ENCODE measurements at places on chromosomes 16 and 17. TPM values are rescaled to one million over a fixed set of nuclear protein-coding genes. Genes with fewer than 3 reads are reported as not detected.

GRCh38 chr17:38554430-38555350 is 51.1 kb downstream of the SRCIN1 start:
- H3K4me1 ChIP-seq = peaks cover 11% of the 10 kb centered on the region
- no peak overlapping the region for H3K4me3 ChIP-seq
- no peak overlapping the region for H3K27ac ChIP-seq
- H3K36me3 ChIP-seq = no peaks in the 10 kb centered on the region
- H3K27me3 ChIP-seq = peaks cover 8% of the 10 kb centered on the region
- no peak for DNase-seq

GRCh38 chr17:18261146-18261515 is 669 bp downstream of the MIEF2 start:
- DNase-seq = no peak
- peaks cover 2% of the 10 kb centered on the region for H3K27me3 ChIP-seq
- peak overlapping the region; percentile 84 for H3K27ac ChIP-seq
- H3K4me1 ChIP-seq = peaks cover 46% of the 10 kb centered on the region
- H3K36me3 ChIP-seq = peaks cover 4% of the 10 kb centered on the region

GRCh38 chr16:3819746-3820724 is 60.5 kb downstream of the CREBBP start:
- peak; percentile 60 for DNase-seq
- peak overlapping the region; percentile 79 for H3K4me3 ChIP-seq
- peaks cover 97% of the 10 kb centered on the region for H3K4me1 ChIP-seq
- H3K27me3 ChIP-seq = peaks cover 5% of the 10 kb centered on the region

GRCh38 chr17:42660692-42661345 is 1.7 kb downstream of the TUBG2 start:
- H3K27ac ChIP-seq = no peak overlapping the region
- no peaks in the 10 kb centered on the region for H3K36me3 ChIP-seq
- peaks cover 15% of the 10 kb centered on the region for H3K4me1 ChIP-seq
- peaks cover 1% of the 10 kb centered on the region for H3K27me3 ChIP-seq

CD300E gene
- 0.28 TPM for polyA plus RNA-seq

SOST gene
- 0.10 TPM for polyA plus RNA-seq

DNA sequence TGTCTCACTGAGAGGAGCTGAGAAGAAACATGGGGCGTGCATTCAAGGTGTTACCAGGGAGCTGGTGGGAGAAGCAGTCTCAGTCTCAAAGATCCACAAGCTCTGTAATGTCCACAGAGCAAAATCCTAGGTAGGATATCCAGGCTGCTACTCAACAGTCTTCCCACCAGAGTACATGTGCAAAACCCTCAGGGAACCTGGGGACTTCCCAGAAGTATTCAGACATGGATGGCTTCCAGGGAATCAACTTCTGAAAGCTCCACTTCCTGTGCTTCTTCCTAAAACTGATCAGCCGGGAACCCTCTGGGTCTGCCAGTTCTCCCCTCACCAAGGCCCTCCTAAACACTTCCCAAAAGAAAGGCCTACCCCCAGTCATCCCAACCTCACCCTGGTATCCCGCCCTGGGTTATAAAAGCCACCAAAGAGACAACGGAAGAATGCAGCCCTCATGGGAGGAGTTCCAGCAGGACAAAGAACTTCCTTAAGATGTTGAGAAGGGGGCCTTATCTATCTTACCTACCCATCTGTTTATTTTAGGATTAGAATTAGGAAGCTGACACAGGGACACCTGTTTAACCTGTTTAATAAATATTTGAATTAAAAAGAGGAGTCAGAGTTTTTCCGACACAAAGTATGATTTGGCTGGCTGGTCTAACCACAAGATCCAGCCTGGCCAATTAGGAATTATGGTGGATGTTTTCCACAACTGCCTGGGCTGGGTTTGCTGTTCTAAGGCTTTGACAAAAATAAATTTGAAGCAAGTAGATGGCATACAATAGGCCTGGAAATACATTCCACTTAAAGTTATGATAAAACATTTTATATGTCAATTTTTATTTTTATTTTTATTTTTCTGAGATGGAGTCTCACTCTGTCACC is 37.0 kb downstream of the CUEDC1 start:
- peaks cover 2% of the 10 kb centered on the region for H3K27me3 ChIP-seq
- peaks cover 4% of the 10 kb centered on the region for H3K4me1 ChIP-seq
- DNase-seq = no peak
- no peak overlapping the region for H3K4me3 ChIP-seq

DNA sequence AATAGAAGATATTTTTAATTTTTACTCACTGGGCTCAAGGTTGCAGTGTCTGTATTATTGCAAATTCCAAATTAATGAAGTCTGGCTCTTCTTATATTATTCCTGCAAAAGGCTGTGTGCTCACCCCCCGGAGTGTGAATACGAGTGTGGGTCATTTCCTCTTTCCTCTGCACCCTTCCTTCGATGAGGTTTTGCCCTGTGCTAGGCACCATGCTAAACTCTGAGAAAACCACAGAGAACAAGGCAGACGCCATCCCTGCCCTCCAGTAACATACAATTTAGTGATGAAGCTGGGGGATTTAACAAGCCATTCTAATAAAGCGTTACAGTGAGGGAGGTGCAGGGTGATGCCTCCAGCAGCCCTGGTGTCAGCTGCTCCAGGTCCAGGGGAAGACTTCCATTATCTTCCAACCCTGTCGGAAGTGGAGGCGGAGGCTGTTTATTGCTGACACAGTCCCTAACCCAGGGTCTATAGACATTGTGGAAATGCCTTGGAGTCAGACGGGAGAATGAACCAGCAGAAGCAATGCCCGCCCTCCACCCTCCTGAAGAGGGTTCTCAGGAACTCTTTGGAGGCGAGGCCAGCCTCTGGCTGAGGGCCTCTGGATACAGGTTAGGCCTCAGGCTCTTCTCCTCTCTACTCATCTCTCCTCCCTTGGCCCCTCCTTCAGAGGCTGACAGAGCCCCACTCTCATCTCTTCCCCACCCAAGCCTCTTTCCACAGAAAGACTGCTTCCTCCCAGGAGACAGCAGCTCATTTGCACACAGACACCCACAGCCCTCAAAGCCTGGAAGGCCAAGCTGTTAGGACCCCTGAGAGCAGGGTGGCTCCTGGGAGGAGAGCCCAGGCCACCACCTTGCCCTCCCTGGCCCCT is 2.0 kb upstream of the ACE start:
- peaks cover 7% of the 10 kb centered on the region for H3K4me1 ChIP-seq
- no peak overlapping the region for H3K27ac ChIP-seq
- peaks cover 19% of the 10 kb centered on the region for H3K27me3 ChIP-seq
- DNase-seq = no peak
- H3K36me3 ChIP-seq = no peaks in the 10 kb centered on the region

- H3K27me3 ChIP-seq = no peaks in the 10 kb centered on the region
- peaks cover 15% of the 10 kb centered on the region for H3K36me3 ChIP-seq
- peaks cover 18% of the 10 kb centered on the region for H3K4me1 ChIP-seq
- DNase-seq = no peak
These were observed 44.5 kb downstream of the CLEC16A start for GRCh38 chr16:10988879-10989278.

CCL3 gene
- 149 TPM for polyA plus RNA-seq

DNA sequence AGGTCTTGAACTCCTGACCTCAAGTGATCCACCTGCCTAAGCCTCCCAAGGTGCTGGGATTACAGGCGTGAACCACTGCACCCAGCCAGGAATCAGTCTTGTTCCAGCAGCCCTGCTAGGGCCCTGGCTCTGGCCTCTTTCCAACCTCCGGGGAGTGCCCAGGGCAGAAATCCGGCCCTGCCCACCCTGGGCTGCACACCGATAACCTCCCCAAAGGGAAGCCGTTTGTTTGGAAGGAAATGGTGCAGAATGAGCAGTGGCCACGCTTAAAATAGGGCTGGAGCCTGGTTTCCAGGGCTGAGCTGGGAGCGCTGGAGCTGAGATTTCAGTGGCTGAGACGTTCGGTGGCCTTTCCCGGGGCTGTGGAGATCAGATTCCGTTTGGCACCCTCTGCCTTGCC is 17.8 kb upstream of the EMP2 start:
- no peaks in the 10 kb centered on the region for H3K36me3 ChIP-seq
- DNase-seq = no peak
- H3K4me3 ChIP-seq = no peak overlapping the region
- H3K27ac ChIP-seq = no peak overlapping the region
- no peaks in the 10 kb centered on the region for H3K4me1 ChIP-seq

DNA sequence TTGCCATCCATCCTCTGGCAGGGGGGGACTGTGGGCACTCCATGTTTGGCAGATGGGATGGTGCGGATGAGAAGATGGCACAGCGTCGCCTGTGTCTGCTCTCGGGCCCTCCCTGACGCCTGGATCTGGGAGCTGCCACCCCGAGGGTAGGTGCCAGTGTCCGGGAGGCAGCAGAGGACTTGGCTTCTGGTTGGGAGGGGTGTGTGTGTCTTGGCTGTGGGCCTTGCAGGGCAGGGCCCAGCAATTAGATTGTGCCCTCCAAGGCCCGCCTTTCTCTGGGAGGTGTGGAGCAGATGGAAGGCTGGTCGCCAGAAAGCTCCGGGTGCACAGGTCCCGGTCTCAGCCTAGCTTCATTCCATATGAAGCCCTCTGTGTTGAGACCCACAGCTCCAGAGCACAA is 1.4 kb downstream of the RAP1GAP2 start:
- peak overlapping the region; percentile 96 for H3K27ac ChIP-seq
- no peak for DNase-seq
- H3K4me1 ChIP-seq = peaks cover 87% of the 10 kb centered on the region
- peaks cover 26% of the 10 kb centered on the region for H3K36me3 ChIP-seq
- peaks cover 24% of the 10 kb centered on the region for H3K27me3 ChIP-seq

- H3K27me3 ChIP-seq = no peaks in the 10 kb centered on the region
- no peak for DNase-seq
- no peaks in the 10 kb centered on the region for H3K36me3 ChIP-seq
- peak overlapping the region; percentile 3 for H3K27ac ChIP-seq
- peaks cover 32% of the 10 kb centered on the region for H3K4me1 ChIP-seq
- peak overlapping the region; percentile 49 for H3K4me3 ChIP-seq
These were observed 166.7 kb downstream of the PRKCA start for GRCh38 chr17:66469088-66469442.
